ENCODE measurements at places on chromosomes 12 and 14.

DNA sequence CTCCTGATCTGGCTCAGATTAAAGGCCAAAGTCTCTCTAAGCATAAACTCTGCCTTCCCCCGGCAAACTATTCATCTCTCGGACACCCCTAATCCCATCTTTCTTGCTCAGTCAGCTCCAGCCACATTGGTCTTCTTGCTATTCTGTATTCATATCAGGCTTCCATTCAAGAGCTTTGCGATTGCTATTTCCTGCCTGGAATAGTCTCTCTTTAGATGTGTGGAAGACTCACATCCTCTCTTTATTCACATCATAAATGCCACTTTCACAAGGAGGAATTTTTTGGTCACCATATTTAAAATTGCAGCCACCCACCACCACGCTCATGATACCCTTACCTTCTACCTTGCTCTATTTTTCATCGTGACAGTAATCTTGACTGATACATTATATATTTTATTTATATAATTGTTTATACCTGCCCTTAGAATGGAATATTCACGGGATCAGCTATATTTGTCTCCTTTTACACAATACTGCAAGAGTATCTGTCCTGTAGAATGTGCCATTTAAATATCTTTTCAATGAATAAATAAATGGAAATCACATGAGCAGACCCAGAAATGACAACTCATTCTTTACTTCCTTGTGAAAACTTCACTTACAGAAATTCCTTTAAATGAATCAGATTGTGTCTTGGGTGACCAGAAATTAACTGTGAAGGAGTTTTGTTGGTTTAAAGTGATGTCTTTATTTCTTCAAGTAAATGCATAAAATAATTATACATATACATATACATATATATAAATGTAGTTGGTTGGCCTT lies 780.6 kb upstream of the FLRT2 start:
- DNase-seq, result no peak

- no peak for DNase-seq
These were observed 48.6 kb downstream of the KICS2 start for GRCh38 chr12:64173456-64173855.

- no peak for DNase-seq
These were observed 993.9 kb downstream of the GALC start for GRCh38 chr14:86999036-86999435.

DNA sequence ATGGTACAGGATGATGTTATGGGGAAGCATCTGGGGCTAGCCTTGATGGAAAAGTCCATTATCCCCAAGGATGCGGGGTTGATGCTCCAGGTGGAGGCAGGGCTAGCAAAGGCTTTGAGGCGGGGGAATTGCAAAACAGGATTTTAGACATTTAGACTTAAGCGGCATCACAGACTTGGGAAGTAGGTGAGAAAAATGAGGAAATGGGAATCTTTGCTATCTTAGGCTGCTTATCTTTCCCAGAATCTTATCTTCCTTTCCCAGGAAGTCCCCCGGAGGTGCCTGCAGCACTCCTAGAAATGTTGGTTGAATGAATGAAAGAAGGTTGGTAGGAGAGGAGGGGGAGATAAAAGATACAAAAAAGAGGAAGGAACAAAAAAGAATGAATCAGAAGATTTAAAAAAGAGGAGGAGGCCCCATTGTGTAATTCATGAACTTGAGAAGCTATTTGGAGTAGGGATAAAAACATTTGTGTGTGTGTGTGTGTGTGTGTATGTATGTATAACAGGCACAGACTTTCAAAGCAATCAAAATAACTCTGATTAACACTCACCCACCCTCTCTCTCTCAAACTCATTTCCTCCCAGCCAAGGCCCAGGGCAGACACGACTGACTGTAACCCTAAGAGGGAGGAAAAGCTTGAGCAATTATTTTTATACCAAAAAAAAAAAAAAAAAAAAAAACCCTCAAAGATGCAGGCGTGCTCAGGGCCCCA lies 62.5 kb upstream of the TBX3 start:
- DNase-seq, result no peak

- DNase-seq, result no peak
These were observed 90.3 kb downstream of the PAX9 start for GRCh38 chr14:36751920-36752319.

DNA sequence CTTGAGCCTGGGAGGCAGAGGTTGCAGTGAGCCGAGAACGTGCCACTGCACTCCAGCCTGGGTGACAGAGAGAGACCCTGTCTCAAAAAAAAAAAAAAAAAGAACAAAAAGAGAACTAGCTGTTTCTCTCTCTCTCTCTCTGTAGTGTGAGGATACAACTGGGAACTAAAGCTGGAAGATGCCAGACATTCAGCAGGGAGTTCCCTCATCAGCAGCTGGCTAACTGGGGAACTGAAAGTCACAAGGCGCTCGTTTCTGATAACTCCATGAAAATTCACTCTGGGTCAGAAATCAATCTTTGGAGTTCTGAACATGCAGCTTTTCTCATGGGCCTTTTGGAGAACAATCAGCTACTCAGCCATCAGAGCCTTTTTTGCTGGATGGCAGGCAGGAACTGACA lies 43.5 kb upstream of the MAP1LC3B2 start:
- DNase-seq, result no peak

- DNase-seq, result no peak
These were observed 216.7 kb downstream of the GRIN2B start for GRCh38 chr12:13764748-13765147.

DNA sequence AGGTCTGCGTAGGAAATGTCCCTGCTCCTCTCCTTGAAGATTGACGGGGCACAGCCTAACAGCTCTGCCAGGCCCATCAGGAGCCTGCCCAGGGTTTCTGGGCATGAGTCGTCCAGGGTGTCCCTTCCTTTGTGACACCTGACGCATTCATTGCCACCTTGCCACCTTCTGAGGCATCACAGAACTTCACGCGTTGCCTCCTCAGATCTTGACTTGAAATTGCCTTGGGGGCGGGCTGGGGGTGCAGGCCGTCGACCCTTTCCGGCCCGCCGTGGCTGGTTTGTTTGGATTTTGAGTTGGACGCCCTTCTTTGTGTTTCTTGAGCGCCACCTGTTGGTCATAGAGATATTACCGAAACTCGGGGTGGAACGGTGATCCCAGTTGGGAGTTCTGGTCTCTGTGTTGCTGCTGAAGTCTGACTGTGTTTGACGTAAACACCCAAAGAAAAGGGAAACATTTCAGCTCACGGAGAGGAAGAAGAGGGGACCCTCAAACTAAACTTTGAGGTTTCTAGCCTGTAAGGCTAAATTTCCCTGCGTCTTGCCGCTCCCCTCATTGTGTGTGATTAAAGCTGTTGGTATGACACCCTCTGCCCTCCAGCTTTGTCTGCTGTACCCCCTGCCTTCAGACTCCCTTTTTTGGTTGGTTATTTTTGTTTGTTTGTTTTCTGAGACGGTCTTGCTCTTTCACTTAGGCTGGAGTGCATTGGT lies 44.6 kb downstream of the MLXIP start:
- peak; percentile 79 for DNase-seq

DNA sequence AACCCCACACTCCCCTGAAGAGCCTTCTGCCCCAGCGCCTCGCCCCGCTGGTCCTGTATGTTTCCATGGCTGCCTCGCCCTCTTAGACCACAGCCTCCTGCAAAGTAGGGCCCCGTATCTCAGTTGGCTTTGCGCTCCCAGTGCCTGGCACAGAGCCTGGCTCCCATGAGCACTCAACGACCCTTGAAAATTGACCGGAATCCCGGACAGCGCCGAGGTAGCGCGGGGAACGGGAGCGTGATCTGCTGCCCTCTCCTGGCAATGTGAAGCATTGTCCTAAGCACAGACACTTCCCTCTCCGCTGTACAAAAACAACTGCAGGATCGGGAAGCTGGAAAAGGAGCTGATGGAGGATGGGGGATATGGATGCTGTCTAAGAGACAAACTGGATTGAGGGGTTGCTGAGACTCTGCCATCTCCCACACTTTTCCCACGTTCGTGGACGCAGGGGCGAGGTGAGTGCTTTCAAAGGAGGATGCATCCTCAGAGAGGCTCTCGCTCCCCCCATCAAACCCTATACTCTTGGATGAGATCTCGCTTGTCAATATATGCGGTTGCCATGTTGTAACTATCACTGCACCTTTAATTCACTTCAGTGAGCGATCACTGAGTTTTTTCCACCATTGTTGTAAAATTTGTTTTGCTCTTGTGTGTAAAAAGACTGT lies 10.7 kb upstream of the FKBP4 start:
- DNase-seq, result peak; percentile 58

GRCh38 chr14:100618763-100619320 lies 31.6 kb upstream of the BEGAIN start:
- no peak for DNase-seq

DNA sequence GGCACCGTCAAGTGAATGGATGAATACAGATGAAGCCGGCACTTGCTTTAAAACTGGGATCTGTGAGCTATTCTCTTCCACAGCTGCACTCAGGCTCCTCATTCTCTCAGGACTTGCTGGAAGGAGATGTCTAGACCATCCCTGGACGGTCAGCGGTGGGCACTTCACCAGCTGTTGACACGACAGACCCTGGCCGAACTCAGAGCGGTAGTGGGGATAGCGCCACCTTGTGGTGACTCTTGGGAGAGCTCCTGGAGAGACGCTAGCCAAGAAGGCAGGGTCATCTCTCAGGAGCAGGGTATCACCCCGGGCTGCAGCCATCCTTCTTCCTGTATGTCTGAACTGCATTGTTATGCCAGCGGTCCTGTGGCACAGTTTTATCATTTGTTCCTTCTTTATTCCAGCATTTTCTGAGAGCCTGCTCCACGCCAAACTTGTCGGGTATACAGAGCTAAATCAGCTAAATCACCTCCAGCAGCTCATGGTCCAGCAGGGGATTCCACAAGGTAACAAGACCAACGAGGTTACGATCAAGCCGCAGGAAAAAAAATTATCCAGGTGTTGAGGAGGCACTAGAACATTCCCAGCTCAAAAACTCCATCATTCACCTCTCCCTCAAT lies 10.0 kb downstream of the WNT1 start:
- DNase-seq, result peak; percentile 86

DNA sequence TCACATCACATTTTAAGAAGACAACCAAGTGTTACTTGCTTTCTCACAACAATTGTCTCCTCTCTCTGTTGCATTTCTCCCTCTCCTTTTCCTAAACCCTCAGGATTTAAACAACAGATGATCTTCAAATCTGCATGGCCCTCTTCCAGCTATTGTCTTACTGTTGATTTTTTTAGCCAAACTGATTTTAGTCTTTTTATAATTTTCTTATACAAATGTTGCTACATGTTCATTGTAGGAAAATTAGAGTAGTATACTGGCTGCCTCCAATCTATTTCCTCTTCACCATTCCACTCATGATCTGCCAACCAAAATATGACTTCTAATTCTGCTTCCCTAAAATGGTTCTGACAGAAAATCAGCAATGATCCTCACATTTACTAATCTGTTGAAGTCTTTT lies 1.4 kb upstream of the KERA start:
- DNase-seq, result no peak

DNA sequence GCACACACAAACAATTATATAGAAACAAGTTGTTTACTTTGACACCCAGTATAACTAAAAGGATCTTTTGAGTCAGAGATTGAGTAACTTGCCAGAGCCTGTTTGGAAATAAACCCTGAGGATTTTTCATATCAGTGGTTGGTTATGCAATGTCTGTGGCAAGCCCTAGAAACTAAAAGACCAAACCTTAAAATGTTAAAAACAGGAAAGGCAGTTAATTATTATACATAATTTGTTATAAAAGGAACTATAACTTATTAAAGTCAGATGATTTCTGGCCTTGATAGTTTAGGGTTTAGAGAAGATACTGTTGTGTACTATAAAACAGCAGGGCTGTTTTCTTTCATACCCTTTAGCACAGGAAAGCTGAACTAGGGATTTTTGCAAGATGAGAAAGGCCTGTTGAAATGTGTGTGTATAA lies 44.1 kb downstream of the PSEN1 start:
- no peak for DNase-seq

DNA sequence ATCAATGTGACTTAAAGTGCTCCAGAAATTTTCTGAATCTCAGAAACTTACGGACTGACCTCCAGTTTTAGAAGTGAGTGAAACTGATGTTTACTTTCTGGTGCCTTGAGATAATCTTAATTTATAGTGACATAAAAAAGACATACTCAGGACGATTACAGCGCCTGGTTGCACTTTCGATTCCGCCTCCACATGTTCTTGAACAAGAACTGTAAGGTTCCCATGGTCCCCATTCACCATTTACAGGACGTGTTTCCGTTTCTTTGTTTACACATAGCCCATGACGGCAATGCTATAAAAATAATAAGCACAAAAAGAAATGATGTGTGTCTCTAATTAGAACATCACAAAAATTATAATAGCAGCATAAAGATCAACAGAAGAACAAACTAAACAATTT lies 98.2 kb downstream of the ADAMTS20 start:
- no peak for DNase-seq

GRCh38 chr12:51270067-51270950 lies at the start of gene SMAGP:
Gene SMAGP, minus strand, starts transcription at chr12:51270415. Its CDS starts 1,137 bp downstream, at chr12:51269278.
- DNase-seq, result peak; percentile 56

DNA sequence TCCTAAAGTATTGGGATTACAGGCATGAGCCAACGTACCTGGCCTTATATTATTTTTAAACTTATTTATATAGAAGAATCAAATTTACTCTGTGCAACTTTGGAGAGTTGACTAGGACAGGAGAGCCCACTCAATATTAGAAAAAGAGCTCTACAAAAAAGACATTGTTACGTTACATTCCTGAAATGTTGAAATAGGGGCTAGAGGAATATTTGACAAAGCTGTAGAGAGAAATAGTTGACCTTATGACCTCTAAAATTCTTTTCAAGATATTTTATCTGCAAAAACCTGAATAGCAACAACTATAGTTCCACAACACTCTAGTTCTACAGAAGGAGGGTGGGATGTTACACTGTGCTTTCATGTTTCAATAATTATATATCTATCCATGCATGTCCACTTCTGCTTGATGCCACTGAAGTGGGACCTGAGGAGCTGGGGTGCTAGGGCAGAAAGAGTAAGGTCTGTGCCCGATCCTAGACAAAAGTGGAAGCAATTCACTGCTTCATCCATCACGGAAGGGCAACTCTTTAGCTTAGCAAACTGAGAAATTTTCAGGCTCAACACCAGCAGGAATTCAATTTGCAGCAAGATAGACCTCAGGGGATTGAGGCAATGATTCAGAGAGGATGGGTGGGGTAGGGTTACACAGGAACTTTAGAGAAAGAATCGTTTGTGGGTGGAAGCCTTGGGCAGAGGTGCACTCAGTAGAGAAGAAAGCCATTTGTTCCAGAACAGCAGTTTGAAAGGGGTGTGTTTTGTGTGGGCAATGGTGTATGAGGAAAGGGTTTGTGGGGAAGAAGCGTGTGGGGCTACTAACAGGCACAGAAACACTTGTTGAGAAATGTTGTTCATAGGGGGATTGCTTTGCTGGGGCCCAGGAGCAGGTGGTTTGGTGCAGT lies 16.0 kb upstream of the RNASE10 start:
- no peak for DNase-seq

Data from activated CD4-positive, alpha-beta memory T cell treated with anti-CD3 and anti-CD28 coated beads for 36 hours (primary cell).